GM10248 (cell line): ENCODE measurements at places on chromosomes 7 and 10.
A peak's percentile ranks its signal among the peaks of the same experiment; 100 is the strongest.

DNA sequence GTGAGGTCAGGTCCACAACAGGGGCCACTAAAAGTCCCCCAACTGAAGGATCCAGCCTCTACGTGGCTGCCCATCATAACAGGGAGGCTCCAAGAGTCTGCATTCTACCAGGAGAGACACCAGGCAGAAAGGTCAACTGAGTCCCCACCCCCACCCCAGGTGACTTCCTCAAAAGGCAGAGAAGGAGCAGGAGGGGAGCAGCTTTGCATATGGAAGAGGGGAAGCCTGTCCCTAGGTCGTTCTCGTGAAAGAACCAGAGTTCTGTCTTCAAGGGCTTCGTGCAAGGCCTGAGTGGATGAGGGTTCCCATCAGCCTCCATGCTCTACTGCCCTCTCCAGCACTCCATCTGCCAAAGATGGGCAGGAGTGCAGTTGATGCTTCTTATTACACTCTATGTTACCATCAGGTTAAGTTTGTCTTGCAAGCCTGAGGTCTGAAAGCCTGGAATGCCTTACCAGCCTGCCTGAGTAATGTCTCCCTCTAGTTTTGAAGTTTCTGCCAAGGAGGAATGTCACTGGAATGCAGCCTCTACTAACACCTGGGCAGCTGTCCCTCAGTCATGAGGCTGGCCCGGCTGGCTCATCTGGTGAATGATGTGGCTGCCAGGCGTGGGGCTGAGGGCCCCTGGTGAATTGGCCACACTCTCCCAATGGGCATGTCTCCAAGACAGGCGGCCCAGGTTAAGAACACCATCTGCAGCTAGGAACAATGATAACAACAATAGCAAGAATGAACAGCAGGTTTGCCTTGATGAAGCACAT, 54.3 kb upstream of the SMNDC1 start:
- DNase-seq: no peak

DNA sequence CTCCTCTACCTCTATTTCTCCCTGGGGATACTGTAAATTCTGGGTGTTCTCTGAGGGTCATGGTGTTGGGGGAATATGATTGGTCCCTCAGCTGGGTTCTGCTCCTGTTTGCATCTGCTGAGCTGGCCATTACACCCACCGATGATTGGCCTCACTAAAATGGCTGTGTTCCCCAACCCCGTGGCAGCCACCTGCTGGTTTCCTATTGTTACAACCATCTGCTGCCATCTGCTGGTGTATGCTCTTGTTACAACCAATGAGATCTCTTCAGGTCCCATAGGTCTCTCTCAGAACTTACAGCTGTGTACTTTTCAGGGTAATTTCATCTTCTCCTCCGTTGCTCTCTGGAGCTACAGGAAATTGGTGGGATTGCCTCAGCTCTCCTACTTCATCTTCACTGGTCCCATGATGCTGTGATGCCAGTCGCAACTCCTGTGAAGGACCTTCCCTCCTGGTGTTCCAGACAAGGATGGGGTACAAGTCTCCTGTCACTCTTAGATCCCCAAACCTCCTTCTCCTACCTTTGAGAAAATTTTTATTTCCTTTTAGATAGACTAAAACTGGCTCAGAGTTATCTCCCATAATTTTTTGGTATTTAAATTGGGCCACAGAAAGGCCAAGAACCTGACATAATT, 303.5 kb upstream of the SMIM30 start:
- peak; percentile 53 for DNase-seq

DNA sequence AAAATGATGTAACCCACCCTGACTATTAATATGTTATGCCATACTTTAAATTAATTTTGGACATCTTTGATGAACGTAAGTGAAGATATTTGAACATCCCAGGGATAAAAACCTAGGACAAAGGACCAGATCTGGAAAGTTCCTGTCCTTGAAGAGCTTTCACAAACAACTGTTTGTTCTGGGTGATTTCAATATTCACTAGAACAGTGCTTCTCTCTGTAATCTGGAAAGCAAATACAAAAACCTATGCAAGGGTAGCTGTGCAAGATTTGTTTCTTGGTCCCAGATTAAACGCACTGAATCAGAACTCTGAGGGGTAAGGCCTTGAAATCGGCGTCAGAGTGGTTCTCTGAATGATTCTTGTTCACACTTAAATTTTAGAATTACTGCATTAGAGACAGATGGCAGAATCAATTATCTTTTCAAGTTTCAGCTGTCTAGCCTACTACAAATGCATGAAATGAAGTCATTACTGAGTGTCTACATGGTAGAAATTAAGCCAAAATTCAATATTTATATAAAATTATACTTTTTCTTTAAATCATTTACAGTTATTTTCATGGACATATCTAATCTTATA, 69.6 kb upstream of the CSTF2T start:
- DNase-seq: no peak

DNA sequence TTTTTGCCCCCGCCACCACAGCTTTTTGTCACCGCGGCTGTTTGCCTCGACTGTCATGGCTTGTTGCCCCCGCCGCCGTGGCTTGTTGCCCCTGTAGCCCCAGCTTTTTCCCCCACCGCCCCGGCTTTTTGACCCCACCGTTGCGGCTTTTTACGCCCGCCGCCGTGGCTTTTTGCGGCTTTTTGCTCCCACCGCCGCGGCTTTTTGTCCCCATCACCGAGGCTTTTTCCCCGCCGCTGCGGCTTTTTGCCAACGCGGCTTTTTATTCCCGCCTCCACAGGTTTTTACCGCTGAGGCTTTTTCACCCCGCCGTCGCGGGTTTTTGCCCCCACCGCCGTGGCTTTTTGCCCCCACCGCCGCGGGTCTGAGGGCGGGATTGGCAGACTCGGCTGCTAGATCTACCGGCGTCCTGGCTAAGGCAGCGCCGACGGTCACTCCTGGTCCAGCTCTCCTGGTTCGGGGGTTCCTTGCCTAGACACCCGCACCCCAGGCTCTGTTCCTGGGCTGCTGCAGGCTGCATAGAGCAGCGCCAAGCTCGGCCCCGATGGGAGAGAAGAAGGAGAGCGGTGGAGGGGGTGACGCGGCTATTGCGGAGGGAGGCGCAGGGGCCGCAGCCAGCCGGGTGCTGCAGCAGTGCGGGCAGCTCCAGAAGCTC, 637.7 kb downstream of the ZNF716 start:
- DNase-seq: no peak

DNA sequence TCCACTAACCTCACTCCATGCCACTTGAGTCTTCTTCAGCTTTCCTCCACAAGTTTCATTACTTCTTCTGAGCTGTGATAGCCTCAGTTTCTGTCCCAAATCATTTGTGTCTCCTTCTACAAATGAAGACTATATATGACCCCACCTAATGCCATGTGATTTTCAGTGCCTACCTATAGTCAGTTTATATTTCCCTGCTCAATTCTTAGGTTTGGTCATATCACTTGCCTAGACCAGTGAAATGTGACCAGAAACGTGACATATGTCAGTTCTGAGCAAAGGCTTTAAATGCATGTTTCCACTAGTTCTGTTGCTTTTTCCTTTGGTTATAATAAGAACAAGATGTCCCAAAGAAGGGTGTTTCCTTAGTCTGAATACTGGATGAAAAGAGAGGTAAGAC, 24.6 kb upstream of the REEP3 start:
- DNase-seq: no peak
